SK-N-SH (cell line): ENCODE measurements at places on chromosomes 2 and 18.

- DNase-seq, result peak; percentile 48
- no peaks in the 10 kb centered on the region; the same call in 1 of the 2 replicates for H3K36me3 ChIP-seq
- no peak overlapping the region for H3K27ac ChIP-seq
- no peak overlapping the region for H3K4me3 ChIP-seq
- H3K4me1 ChIP-seq, result no peaks in the 10 kb centered on the region
Measured at GRCh38 chr2:110157153-110157793, 41.7 kb upstream of the MALL start.

DNA sequence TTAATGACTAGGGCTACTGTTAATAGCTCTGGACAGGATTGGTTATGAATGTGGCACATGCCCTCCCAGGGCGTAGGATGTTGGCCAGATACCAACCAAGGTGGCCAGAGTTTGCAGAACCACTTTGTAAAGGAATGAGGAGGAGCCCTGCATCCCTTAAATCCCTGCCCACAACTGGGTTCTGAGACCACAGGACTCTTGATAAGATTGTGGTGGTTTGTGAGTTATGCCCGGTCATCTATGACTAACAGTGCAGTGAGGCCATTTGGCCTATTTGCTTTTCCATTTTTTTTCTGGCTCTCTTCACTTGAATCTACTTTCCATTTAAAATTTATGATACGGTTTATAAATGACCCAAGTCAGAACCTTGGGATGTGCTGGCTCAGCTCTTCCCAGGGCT lies 294.5 kb downstream of the PRKCE start:
- H3K36me3 ChIP-seq, result no peaks in the 10 kb centered on the region
- 0 out of 2 replicates have a peak overlapping the region, but pooled peaks have one; percentile 10 for H3K4me3 ChIP-seq
- no peak overlapping the region for H3K27ac ChIP-seq
- DNase-seq, result no peak

DNA sequence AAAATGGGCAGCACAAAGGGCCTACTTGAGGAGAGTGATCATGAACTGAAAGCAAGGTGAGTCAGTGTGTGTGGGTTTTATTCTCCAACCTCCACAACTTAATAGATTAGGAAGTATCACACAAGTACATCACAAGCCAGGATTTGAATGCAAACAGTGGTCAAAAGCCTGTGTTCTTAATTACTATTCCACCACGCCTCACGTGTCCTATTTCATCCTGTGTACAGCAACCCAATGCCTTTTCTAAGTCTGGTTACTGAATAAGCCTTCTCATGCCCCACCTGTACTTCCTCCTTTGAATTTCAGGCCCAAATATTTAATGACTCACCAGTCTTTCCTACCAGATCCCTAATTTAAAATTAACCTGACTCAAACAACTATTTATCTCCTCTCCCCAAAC lies 755.7 kb upstream of the SLC8A1 start:
- H3K27ac ChIP-seq, result no peak overlapping the region
- no peaks in the 10 kb centered on the region; the same call in 1 of the 2 replicates for H3K4me1 ChIP-seq
- H3K4me3 ChIP-seq, result no peak overlapping the region
- no peaks in the 10 kb centered on the region for H3K27me3 ChIP-seq
- no peak for DNase-seq
- H3K36me3 ChIP-seq, result no peaks in the 10 kb centered on the region

DNA sequence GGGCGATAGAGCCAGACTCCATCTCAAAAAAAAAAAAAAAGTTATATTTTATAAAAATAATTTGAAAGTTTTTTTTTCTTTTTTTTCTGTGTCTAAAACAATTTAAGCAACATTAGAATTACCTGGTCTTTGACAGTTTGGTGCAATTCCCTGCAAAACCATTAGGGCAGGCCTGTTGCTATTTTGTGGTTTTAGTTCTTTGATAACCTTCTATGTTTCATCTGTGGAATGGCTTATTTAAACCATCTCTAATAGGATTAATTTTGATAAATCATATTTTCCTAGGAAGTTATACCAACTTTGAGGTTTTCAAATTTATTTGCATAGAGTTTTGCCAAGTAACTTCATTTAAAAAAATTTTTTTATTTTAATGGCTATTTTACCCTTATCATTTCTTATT lies 141.2 kb upstream of the TWIST2 start:
- H3K27me3 ChIP-seq, result no peaks in the 10 kb centered on the region
- H3K4me3 ChIP-seq, result no peak overlapping the region
- H3K36me3 ChIP-seq, result no peaks in the 10 kb centered on the region
- DNase-seq, result no peak
- no peak overlapping the region for H3K27ac ChIP-seq

DNA sequence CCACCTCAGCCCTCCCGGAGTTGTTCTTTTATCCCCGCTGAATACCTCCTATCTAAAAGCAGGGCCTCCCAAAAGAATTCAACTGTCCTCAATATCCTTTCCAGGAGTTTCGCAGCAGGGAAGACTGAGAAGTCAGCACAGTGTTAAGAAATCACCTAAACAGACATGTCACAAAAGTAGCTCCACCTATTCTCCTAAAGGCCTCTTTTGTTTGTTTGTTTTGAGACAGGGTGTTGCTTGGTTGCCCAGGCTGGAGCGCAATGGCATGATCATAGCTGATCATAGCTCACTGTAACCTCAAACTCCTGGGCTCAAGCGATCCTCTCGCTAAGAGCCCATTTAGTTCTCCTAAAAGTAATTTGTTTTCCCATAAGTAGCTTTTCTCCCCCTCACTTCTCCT lies 53.8 kb downstream of the TEX44 start:
- no peaks in the 10 kb centered on the region; the same call in 1 of the 2 replicates for H3K4me1 ChIP-seq
- no peak overlapping the region for H3K4me3 ChIP-seq
- H3K36me3 ChIP-seq, result no peaks in the 10 kb centered on the region
- H3K27me3 ChIP-seq, result no peaks in the 10 kb centered on the region

DNA sequence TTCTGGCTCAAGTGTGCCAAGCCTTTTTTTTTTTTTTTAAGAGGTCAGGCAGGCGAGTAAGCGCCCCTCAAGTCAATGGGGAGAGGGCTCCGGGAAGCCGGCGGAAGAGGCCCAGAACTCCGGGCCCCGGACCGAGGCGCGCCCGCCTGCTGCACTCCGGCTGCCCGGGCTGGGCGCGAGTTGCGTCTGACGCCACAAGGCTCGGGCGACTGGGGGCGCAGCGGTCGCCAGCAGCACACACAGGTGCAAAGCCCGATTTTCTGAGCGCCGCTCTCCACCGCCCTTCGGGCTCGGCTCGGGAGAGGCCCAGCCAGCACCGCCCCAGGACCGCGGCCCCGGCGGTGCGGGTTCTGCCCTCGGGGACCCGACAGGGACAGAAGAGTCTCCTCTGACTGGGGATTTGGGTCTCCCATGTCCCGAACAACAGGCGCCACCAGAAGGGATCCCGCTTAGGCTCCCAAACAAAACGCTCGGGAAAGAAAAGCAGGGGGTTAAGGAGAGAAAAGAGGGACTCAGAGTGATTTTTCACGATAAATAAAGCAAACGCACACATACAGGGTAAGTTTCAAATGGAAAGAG lies 787 bp downstream of the ERBB4 start:
- H3K4me3 ChIP-seq, result peak overlapping the region; percentile 72
- peaks cover 33% of the 10 kb centered on the region for H3K27me3 ChIP-seq
- DNase-seq, result peak; percentile 69
- H3K27ac ChIP-seq, result no peak overlapping the region

- no peaks in the 10 kb centered on the region for H3K4me1 ChIP-seq
- no peak overlapping the region for H3K27ac ChIP-seq
- H3K27me3 ChIP-seq, result peaks cover 54% of the 10 kb centered on the region
- DNase-seq, result no peak
Measured at GRCh38 chr2:104863468-104864279, 9.8 kb downstream of the POU3F3 start.

GRCh38 chr2:238162846-238163441 lies 4.2 kb downstream of the ERFE start:
- peak; percentile 38 for DNase-seq
- no peak overlapping the region for H3K4me3 ChIP-seq
- no peaks in the 10 kb centered on the region for H3K27me3 ChIP-seq
- no peak overlapping the region for H3K27ac ChIP-seq
- 0 out of 2 replicates have a peak, but pooled peaks cover 4% of the 10 kb centered on the region for H3K4me1 ChIP-seq
- H3K36me3 ChIP-seq, result peaks cover 10% of the 10 kb centered on the region; the same call in 1 of the 2 replicates

- DNase-seq, result no peak
- H3K27ac ChIP-seq, result peak overlapping the region; percentile 17; the same call in 1 of the 2 replicates
- H3K4me3 ChIP-seq, result no peak overlapping the region
- no peaks in the 10 kb centered on the region for H3K4me1 ChIP-seq
- H3K36me3 ChIP-seq, result no peaks in the 10 kb centered on the region
Measured at GRCh38 chr2:17416884-17417391, 101.3 kb downstream of the RAD51AP2 start.

DNA sequence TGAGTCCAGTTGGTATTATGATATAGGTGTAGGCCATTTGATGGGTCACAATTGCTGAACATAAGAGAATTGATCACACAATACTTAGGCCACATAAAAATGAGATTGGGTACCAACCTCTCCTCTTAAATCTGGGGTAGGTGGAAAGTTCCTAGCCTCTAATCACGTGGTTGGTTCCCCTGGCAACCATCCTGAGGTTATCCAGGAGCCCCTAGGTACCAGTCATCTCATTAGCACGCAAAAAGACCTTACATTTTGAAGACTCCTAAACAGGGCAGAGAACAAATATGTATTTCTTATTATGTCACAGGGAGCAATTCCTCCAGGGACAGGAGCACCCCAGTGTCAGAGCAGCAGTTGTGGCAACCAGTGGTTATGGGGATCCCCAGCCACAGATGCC lies 12.7 kb upstream of the SELENOI start:
- no peaks in the 10 kb centered on the region for H3K27me3 ChIP-seq
- no peak for DNase-seq
- H3K27ac ChIP-seq, result no peak overlapping the region
- H3K4me3 ChIP-seq, result no peak overlapping the region
- no peaks in the 10 kb centered on the region for H3K4me1 ChIP-seq

DNA sequence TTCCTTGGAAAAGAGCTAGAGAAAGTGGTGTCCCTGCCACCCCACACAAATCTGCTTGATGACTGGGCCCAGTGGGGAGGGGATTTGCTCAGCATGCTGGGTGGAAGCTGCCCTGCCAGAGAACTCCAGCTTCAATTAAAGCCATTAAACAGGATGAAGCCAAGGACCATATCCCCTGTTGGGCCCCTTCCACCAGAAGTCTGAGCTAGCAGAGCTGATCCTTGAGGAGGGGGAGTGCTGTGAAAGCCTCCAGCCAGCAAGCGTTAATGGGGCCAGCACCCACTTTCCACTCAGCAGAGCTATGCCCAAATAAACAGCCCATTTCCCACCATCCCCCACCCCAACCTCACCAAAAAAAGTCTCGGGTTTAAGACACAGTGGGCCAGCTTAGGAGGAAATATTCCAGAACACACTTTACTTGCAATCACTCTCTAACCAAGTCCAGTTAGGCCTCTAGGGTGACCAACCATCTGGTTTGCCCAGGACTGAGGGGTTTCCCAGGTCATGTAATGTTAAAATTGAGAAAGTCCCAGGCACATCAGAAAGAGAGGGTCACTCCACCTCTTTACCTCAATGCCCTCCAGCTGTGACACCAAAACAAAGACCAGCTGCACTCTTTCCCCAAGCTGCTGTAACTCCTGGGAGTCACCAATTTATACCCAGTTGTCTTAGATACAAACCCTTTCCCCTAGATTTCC lies 132.3 kb downstream of the FOXI3 start:
- no peak overlapping the region for H3K27ac ChIP-seq
- no peak for DNase-seq
- no peak overlapping the region for H3K4me3 ChIP-seq
- no peaks in the 10 kb centered on the region for H3K4me1 ChIP-seq
- H3K27me3 ChIP-seq, result no peaks in the 10 kb centered on the region
- no peaks in the 10 kb centered on the region for H3K36me3 ChIP-seq

DNA sequence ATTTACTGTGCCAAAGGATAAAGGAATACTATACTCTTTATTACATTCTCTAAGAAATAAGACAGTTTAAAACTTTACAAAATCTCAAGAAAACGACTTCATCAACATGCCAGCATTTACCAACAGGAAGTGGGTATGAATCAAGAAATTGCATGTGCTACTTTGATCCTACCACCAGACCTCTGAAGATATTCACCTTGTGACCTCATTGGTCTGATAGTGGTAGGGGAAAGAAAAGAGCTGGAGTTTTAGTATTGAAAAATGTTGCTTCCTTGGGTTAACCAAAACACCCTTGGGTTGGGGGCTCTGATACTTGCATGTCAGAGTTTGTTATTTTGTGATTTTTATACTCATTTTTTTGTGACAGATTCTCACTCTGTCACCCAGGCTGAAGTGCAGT lies 84.1 kb upstream of the LPIN2 start:
- no peak for DNase-seq
- no peak overlapping the region for H3K4me3 ChIP-seq
- H3K4me1 ChIP-seq, result peaks cover 5% of the 10 kb centered on the region; the same call in 1 of the 2 replicates
- no peaks in the 10 kb centered on the region for H3K36me3 ChIP-seq
- no peak overlapping the region for H3K27ac ChIP-seq
- H3K27me3 ChIP-seq, result no peaks in the 10 kb centered on the region

GRCh38 chr2:128486640-128487375 lies 168.1 kb upstream of the HS6ST1 start:
- H3K4me3 ChIP-seq, result no peak overlapping the region
- H3K27me3 ChIP-seq, result no peaks in the 10 kb centered on the region
- H3K27ac ChIP-seq, result no peak overlapping the region
- DNase-seq, result no peak
- no peaks in the 10 kb centered on the region for H3K4me1 ChIP-seq

DNA sequence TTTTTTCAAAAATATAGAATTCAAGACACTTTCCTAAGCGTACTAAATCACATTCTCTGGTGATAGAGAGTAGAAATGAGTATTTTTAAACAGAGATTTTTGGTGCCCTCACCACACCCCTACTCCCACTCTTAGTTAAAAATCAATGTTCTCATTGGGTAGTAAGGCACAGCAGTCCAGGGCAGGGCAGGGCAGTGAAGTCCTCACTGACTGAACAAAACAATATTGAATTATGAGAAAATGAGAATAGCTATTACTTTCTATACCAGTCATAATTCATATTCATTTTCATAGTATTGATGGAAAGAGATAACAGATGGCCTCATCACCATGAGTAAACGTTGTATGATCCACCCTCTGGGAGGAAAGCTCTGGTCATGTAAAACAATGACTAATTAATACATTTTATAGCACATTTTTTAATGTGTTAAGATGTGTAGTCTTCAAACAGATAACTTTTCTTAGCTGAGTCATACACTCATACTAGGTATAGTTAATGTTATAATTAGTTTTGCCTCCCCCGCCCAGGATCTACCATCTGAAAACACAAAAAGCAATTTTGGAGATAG lies 686.1 kb downstream of the KCNJ3 start:
- DNase-seq, result no peak
- no peak overlapping the region for H3K27ac ChIP-seq
- H3K36me3 ChIP-seq, result no peaks in the 10 kb centered on the region
- H3K4me3 ChIP-seq, result no peak overlapping the region

DNA sequence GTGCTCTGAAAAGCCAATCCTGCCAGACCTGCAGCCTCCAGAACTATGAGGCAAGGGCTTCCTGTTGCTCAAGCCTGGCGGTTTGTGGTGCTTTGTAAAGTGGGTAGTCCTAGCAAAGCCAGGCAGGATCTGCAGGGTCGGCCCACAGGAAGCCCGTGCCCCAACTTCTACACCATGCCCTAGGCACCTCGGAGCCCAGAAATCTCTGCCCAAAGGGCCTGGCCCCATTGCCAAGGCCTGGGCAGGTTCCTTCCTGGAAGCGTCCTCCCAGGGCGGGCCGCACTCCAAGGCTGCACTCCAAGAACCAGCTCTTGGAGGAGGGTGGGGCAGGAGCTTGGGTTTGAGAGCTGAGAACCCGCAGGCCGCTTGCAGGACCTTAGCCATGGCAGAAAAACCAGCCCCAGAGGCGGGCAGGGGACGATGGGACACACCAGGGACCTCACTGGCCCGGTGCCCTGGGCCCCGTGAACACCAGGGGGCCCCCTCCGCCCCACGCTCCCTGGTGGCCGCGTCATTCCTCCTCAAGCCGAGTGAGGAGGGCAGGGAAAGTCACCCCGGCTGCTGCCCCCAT lies 37.2 kb upstream of the ID2 start:
- H3K27ac ChIP-seq, result no peak overlapping the region
- no peak for DNase-seq
- no peaks in the 10 kb centered on the region for H3K4me1 ChIP-seq
- no peaks in the 10 kb centered on the region for H3K36me3 ChIP-seq
- H3K4me3 ChIP-seq, result no peak overlapping the region
- H3K27me3 ChIP-seq, result no peaks in the 10 kb centered on the region
